ENCODE measurements at places on chromosomes 5 and 9.

- H3K4me3 ChIP-seq: no peak overlapping the region
- H3K27ac ChIP-seq: no peak overlapping the region
- peaks cover 8% of the 10 kb centered on the region for H3K4me1 ChIP-seq
- peaks cover 61% of the 10 kb centered on the region for H3K36me3 ChIP-seq
- H3K27me3 ChIP-seq: no peaks in the 10 kb centered on the region
- DNase-seq: no peak
Observed at GRCh38 chr9:78326564-78326963, 29.6 kb downstream of the PSAT1 start.

DNA sequence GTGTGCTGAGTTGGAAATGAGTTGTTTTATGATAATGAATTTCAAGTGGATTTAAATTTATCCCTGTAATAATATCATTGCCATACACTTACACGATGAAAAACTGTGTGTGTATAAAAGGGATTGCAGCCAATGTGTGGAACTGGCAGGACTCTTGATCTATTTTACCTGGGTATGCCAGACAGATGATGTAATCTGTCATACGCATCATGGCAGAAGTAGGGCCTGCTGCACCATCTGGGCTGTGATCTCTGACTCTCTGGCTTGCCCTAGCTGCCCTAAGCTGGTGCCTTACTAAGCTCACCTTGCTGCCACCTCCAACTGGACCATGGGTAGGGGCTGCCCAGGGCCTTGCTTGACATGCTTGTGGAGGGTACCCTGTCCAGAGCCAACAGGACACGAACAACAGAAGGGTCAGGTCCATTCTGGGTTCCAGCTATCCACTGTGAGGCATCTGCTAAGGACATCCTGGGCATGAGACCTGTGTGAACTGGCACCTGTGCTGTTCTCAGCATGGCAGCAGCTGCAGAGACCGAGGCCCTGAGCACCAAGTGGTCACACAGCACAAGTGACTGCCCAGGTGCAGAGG is 184.2 kb downstream of the FSTL4 start:
- H3K4me3 ChIP-seq: no peak overlapping the region
- peaks cover 10% of the 10 kb centered on the region for H3K27me3 ChIP-seq
- H3K4me1 ChIP-seq: peaks cover 9% of the 10 kb centered on the region
- no peak overlapping the region for H3K27ac ChIP-seq

GRCh38 chr9:114682846-114683245 is 854 bp upstream of the TEX48 start:
- H3K27ac ChIP-seq: no peak overlapping the region
- DNase-seq: no peak
- H3K27me3 ChIP-seq: peaks cover 3% of the 10 kb centered on the region
- H3K36me3 ChIP-seq: peaks cover 36% of the 10 kb centered on the region
- no peak overlapping the region for H3K4me3 ChIP-seq

GRCh38 chr5:1103505-1104326 is 8.1 kb downstream of the SLC12A7 start:
- H3K27ac ChIP-seq: peak overlapping the region; percentile 98
- no peaks in the 10 kb centered on the region for H3K27me3 ChIP-seq
- peaks cover 74% of the 10 kb centered on the region for H3K4me1 ChIP-seq
- H3K4me3 ChIP-seq: peak overlapping the region; percentile 79

DNA sequence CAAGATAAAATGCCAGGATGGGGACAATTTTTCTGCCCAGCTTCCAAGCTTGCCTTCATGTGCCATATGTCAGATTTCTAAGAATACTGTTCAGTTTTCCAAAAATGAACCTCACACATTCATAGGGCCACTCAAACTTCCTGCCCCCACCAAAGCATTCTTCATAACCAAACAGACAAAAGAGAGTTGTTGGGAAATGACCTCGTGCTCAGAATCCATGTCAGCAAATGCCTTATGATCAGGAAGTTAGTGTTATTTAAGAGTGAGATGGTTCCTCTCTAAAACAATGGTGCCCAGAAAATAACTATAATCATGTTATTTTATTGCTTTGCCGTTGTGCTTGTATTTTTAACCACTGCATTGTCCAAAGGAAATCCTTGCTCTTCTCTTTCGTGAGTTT is 208.2 kb downstream of the ZNF608 start:
- peaks cover 1% of the 10 kb centered on the region for H3K27me3 ChIP-seq
- DNase-seq: no peak
- H3K4me1 ChIP-seq: no peaks in the 10 kb centered on the region

DNA sequence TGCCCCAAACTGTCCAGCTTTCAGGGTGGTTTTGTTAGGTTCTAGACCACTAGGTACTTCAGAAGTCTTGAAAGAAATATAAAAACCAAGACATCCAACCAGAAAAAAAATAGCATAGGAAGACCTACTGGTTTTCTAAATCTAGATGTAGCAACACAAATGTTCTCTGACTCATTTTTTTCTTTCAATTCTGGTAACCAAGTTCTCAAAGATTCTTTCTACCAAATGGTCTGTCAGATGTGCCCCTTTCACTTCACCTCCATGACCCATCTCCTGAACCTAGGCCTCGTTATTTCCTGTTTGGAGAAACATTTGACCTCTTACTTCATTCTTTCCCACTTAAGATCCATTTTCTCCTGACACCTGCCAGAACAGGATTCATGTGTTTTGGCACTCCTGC is 355.3 kb downstream of the KIAA0825 start:
- no peaks in the 10 kb centered on the region for H3K36me3 ChIP-seq
- no peaks in the 10 kb centered on the region for H3K27me3 ChIP-seq
- no peak for DNase-seq
- H3K4me1 ChIP-seq: peaks cover 4% of the 10 kb centered on the region
- H3K27ac ChIP-seq: no peak overlapping the region

GRCh38 chr9:93007529-93008058 is 50.9 kb upstream of the SUSD3 start:
- no peak for DNase-seq
- H3K4me3 ChIP-seq: no peak overlapping the region
- H3K36me3 ChIP-seq: peaks cover 70% of the 10 kb centered on the region
- H3K27ac ChIP-seq: no peak overlapping the region
- H3K27me3 ChIP-seq: no peaks in the 10 kb centered on the region
- peaks cover 23% of the 10 kb centered on the region for H3K4me1 ChIP-seq

DNA sequence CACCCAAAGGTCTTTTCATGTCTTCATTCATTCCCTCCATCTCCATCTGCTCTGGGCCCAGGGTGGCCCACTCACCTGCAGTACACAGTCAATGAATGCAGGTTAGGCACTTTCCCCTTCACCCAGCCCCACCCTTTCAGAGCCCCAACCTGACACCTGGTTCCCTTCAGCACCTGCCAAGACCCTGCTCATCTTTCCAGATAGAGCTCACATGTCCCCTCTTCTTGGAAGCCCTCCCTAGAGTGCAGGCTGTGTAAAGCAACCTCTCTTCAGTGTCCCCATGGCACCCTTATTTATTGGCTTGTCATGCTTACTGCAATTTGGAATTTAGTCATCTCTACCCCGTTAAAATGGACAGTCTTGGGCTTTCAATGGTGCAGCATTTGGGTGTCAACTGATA is 13.0 kb upstream of the CPEB4 start:
- no peak overlapping the region for H3K27ac ChIP-seq
- no peak overlapping the region for H3K4me3 ChIP-seq
- no peaks in the 10 kb centered on the region for H3K27me3 ChIP-seq
- H3K4me1 ChIP-seq: no peaks in the 10 kb centered on the region
- DNase-seq: no peak

GRCh38 chr9:7909537-7909936 is 110.0 kb upstream of the DMAC1 start:
- no peaks in the 10 kb centered on the region for H3K27me3 ChIP-seq
- H3K36me3 ChIP-seq: no peaks in the 10 kb centered on the region
- H3K27ac ChIP-seq: no peak overlapping the region
- no peak overlapping the region for H3K4me3 ChIP-seq
- H3K4me1 ChIP-seq: peaks cover 8% of the 10 kb centered on the region

- DNase-seq: peak; percentile 57
- H3K36me3 ChIP-seq: peaks cover 9% of the 10 kb centered on the region
- peaks cover 41% of the 10 kb centered on the region for H3K4me1 ChIP-seq
- no peak overlapping the region for H3K27ac ChIP-seq
- H3K4me3 ChIP-seq: no peak overlapping the region
- no peaks in the 10 kb centered on the region for H3K27me3 ChIP-seq
Observed at GRCh38 chr9:128552744-128553440, 505 bp downstream of the SPTAN1 start.

- DNase-seq: no peak
- peak overlapping the region; percentile 71 for H3K27ac ChIP-seq
- H3K27me3 ChIP-seq: peaks cover 8% of the 10 kb centered on the region
- peaks cover 14% of the 10 kb centered on the region for H3K4me1 ChIP-seq
Observed at GRCh38 chr5:79962575-79963222, 28.4 kb downstream of the MTX3 start.

DNA sequence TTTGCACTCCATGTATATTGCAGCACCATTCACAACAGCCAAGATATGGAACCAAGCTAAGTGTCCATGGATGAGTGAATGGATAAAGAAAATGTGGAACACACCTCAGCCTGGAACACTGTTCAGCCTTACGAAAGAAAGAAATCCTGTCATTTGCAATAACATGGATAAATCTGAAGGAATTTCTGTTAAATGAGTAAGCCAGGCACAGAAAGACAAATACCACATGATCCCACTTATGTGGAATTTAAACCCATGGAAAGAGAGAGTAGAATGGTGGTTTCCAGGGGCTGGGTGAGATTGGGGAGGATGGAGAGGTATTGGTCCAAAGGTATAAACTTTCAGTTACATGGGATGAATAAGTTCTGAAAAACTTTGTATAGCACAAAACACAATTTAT is 228.9 kb upstream of the CD180 start:
- no peaks in the 10 kb centered on the region for H3K36me3 ChIP-seq
- H3K4me1 ChIP-seq: peaks cover 9% of the 10 kb centered on the region
- H3K27me3 ChIP-seq: no peaks in the 10 kb centered on the region
- H3K4me3 ChIP-seq: no peak overlapping the region
- no peak for DNase-seq

- H3K4me3 ChIP-seq: no peak overlapping the region
- DNase-seq: no peak
- H3K27ac ChIP-seq: no peak overlapping the region
- H3K27me3 ChIP-seq: no peaks in the 10 kb centered on the region
Observed at GRCh38 chr5:72203251-72203845, 96.1 kb downstream of the MAP1B start.

DNA sequence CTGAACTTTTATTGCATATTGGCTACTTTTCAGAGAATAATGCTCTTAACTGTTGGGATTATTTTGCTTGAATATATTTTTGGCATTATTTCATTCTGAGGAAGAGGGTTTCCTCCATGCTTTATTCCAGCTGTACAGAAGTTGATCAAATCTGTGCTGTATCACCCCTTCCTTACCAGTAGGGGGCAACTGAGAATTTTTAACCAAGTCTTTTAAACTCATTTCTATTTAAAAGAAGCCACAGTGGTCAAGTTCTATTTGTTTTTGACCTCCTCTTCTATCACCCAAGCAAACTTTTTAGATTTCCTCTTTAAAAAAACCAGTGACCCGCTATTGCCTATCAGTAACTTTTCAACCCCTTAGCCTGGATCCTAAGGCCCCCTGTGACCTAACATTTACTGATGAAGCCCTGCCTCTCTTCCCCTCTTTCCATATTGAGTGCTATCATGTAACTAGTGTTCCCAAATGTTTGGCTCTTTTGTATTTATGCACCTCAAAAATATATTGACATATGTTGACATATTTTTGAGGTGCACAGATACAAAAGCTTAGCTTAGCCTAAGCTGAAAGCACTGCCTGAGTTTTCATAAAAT is 80.6 kb downstream of the FBXO4 start:
- H3K27me3 ChIP-seq: no peaks in the 10 kb centered on the region
- no peak overlapping the region for H3K4me3 ChIP-seq
- no peaks in the 10 kb centered on the region for H3K4me1 ChIP-seq
- H3K36me3 ChIP-seq: no peaks in the 10 kb centered on the region
- no peak for DNase-seq

- no peak overlapping the region for H3K4me3 ChIP-seq
- H3K36me3 ChIP-seq: no peaks in the 10 kb centered on the region
- no peak for DNase-seq
- peaks cover 18% of the 10 kb centered on the region for H3K27me3 ChIP-seq
- peaks cover 10% of the 10 kb centered on the region for H3K4me1 ChIP-seq
- H3K27ac ChIP-seq: no peak overlapping the region
Observed at GRCh38 chr5:90437663-90438062, 28.1 kb upstream of the CETN3 start.

GRCh38 chr5:39024005-39024404 is 50.2 kb downstream of the RICTOR start:
- H3K27me3 ChIP-seq: no peaks in the 10 kb centered on the region
- H3K27ac ChIP-seq: no peak overlapping the region
- H3K36me3 ChIP-seq: peaks cover 69% of the 10 kb centered on the region
- peaks cover 26% of the 10 kb centered on the region for H3K4me1 ChIP-seq

GRCh38 chr5:64595031-64595855 is 89.4 kb downstream of the RGS7BP start:
- no peak overlapping the region for H3K27ac ChIP-seq
- no peak for DNase-seq
- H3K27me3 ChIP-seq: peaks cover 8% of the 10 kb centered on the region
- H3K36me3 ChIP-seq: no peaks in the 10 kb centered on the region

GRCh38 chr5:68419637-68420452 is 204.3 kb downstream of the PIK3R1 start:
- H3K27ac ChIP-seq: no peak overlapping the region
- no peaks in the 10 kb centered on the region for H3K36me3 ChIP-seq
- H3K27me3 ChIP-seq: peaks cover 5% of the 10 kb centered on the region
- peaks cover 25% of the 10 kb centered on the region for H3K4me1 ChIP-seq

- H3K4me1 ChIP-seq: peaks cover 24% of the 10 kb centered on the region
- H3K4me3 ChIP-seq: no peak overlapping the region
- H3K36me3 ChIP-seq: no peaks in the 10 kb centered on the region
Observed at GRCh38 chr9:112007575-112008240, 111.1 kb downstream of the UGCG start.

- H3K4me1 ChIP-seq: no peaks in the 10 kb centered on the region
- H3K36me3 ChIP-seq: no peaks in the 10 kb centered on the region
- no peak overlapping the region for H3K27ac ChIP-seq
- DNase-seq: no peak
- no peak overlapping the region for H3K4me3 ChIP-seq
Observed at GRCh38 chr5:171467107-171467506, 47.7 kb downstream of the FGF18 start.

GRCh38 chr9:708182-708550 is 133.3 kb upstream of the DMRT1 start:
- no peak overlapping the region for H3K4me3 ChIP-seq
- DNase-seq: no peak
- H3K36me3 ChIP-seq: peaks cover 3% of the 10 kb centered on the region
- no peak overlapping the region for H3K27ac ChIP-seq
- peaks cover 40% of the 10 kb centered on the region for H3K27me3 ChIP-seq

- no peak overlapping the region for H3K4me3 ChIP-seq
- H3K27ac ChIP-seq: no peak overlapping the region
- DNase-seq: no peak
- no peaks in the 10 kb centered on the region for H3K4me1 ChIP-seq
- H3K36me3 ChIP-seq: no peaks in the 10 kb centered on the region
Observed at GRCh38 chr9:79116709-79117108, 455.1 kb upstream of the TLE4 start.

- no peak overlapping the region for H3K4me3 ChIP-seq
- H3K27me3 ChIP-seq: no peaks in the 10 kb centered on the region
- no peak overlapping the region for H3K27ac ChIP-seq
- no peaks in the 10 kb centered on the region for H3K36me3 ChIP-seq
- DNase-seq: no peak
Observed at GRCh38 chr9:76372336-76372735, 21.9 kb downstream of the RFK start.
